ENCODE measurements at places on chromosomes 4 and X.

GRCh38 chr4:110055158-110055768, 142.6 kb downstream of the EGF start:
- DNase-seq, result no peak

DNA sequence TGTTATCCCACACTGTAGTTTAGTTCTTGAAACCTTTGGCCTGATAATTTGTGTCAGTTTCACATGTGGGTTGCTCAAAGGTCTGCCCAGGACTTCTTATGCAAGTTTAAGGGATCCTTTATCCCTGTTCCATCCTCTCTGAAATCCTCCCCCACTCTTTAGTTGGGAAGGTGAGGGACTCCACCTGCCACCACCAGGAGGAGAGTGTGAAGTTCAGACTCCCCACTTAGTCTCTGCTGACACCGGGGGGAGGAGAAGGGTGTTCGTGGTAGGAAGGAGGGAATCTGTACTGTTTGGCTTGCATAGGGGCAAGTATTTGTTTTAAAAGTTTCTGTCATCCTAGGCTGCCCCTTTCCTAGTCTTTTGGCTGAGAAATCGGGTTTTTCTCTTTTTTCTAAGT, 211.8 kb downstream of the PPP4R3C start:
- DNase-seq, result no peak

DNA sequence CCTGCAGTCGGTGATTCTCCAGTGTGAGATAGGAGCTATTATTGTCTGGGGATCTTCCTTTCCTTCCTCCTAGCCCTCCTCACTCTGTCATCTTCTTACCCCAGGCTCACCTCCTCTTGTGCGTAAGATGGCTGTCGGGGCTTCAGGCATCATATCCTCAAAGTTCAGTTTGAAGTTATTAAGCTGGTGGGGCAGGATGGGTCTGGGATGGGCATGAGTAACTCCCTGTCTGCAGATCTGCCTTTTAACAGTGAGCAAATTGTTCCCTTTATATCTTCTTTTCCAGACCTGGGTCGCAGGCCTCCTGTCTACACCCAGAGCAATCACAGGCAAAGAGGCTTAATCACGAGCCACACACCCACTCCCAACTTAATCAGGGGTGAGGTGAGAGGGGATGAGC, 900 bp upstream of the MTMR1 start:
- no peak for DNase-seq

DNA sequence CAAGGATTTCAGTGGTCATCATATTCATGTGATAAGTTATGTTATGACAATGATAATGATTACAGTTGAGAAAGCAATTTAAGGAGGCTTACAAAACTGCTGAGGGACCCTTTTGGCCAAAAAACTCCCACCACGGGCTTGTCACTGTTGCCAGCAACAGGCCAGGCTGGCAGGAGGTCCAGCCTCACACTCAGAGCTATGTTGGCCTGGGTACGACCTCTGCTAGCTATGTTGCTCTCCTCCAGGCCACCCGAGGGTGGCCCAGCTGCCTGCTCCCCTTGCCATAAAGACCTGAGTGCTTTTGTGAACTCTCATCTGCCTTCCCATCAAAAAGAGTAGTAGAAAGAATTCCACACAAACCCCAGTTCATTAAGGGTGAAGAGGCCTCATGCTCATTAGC, 52.0 kb downstream of the MID1 start:
- DNase-seq, result no peak

GRCh38 chr4:147794314-147794680, 62.4 kb downstream of the ARHGAP10 start:
- DNase-seq, result no peak

- no peak for DNase-seq
Observed at GRCh38 chr4:98905297-98905696, 23.6 kb downstream of the EIF4E start.

Data from NCI-H187 (cell line).